ENCODE measurements at places on chromosomes 12 and 14.

- DNase-seq: no peak
These were observed 57.6 kb downstream of the CCDC59 start for GRCh38 chr12:82300611-82301010.

DNA sequence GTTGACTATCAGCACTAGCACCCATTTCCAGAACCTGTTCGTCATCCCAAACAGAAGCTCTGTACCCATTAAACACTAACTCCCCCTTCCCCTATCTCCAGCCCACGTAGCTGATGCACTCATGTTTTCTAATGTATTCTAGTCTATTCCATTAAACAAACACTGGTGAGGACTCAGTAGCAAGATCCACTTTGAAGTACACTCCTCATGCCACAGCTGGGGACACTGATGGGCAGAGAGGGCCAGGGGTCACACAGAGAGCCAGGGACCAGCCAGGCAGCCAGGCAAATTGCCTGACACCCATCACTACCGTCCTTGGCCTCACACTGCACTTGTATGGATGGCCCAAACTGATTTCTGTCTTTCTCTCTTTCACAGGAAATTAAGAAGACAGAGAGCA, 269.9 kb upstream of the DIO3 start:
- DNase-seq: no peak

DNA sequence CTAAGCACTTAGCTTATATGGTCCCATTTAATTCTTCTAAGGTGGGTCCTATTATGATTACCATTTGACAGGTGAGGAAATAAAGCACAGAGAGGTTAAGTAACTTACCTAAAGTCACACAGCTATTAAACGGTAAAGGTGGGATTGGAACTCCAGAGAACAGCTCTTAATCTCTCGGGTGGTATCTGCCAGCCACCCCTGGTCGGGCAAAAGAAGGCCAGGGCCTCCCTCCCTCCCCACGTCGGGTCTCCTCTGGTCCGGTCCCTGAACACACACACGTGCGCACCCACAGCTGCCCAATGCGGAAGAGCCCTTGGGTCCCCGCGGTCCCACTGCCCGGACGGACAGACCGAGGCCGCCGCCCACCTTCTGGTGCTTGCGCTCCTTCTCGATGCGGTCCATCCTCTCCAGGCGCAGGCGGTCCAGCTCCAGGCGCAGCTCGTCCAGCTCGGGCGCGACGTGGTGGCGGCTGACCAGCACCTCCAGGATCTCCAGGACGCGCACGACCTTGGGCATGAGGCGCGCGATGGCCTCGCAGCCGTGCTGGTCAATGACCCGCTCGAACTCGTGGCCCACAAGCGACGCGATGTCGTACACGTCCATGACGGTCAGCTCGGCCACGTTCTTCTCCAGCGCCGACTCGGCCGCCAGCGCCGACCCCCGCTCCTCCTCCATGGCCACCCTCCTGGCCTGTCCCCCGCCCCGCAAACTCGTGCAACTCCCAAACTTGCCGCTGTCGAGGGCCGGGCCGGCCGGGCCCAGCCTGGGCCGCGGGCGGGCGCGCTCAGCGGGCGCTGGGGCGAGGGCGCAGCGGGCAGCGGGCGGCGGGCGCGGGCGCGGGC, 490 bp downstream of the RILPL1 start:
- no peak for DNase-seq

- no peak for DNase-seq
These were observed 75.9 kb upstream of the DHRS4 start for GRCh38 chr14:23877538-23878180.

- DNase-seq: no peak
These were observed 187.4 kb upstream of the ABCD2 start for GRCh38 chr12:39807043-39807442.

DNA sequence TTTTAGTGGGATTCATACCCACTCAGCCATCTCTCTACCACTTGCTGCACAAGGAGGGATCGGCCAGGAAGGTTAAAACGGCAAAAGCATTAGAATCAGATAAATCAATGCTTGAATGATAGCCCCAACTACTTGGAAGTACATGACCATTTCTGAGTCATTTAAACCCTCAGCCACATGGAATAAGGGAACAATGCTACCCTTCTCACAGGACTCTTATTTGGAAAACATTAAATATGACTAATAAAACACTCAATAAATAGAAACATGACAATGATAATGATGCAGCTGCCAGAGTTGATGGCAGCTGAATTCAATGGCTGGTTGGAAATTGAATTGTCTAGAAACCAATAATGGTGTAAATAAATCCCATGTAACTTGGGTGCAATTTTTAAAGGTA, 165.4 kb downstream of the FLRT2 start:
- DNase-seq: no peak

GRCh38 chr12:76055393-76055792, 23.8 kb upstream of the PHLDA1 start:
- no peak for DNase-seq

DNA sequence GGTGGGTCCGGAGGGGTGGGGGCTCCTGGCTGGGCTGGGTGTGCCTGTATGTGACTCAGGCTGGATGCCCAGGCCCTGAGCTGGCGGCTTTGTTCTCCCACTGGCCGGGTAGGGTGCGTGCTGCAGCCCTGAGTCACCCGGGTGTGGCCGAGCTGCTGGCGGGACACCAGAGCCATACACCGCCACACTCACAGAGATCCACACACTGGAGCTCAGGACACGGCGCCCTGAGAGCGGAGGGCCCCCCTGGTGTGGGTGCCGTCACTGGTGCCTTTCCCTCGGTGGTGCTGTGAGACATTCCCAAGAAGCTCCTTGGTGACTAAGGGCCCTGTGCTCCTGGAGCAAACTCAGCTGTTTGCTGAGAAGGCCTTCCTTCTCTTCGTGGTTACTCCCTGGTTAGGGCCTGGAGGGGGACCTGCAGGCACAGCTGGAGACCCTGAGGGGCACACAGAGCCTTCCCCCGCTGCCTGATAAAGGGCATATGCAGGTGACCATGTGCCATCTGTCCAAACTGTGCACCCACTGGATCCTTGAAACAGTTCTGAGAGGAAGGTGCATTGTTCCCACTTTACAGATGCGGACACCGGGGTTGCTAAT, 44.3 kb downstream of the KRT80 start:
- no peak for DNase-seq

- no peak for DNase-seq
These were observed 88.4 kb downstream of the BBS10 start for GRCh38 chr12:76259660-76260389.

GRCh38 chr12:104672501-104673265, 215.9 kb downstream of the CHST11 start:
- no peak for DNase-seq

DNA sequence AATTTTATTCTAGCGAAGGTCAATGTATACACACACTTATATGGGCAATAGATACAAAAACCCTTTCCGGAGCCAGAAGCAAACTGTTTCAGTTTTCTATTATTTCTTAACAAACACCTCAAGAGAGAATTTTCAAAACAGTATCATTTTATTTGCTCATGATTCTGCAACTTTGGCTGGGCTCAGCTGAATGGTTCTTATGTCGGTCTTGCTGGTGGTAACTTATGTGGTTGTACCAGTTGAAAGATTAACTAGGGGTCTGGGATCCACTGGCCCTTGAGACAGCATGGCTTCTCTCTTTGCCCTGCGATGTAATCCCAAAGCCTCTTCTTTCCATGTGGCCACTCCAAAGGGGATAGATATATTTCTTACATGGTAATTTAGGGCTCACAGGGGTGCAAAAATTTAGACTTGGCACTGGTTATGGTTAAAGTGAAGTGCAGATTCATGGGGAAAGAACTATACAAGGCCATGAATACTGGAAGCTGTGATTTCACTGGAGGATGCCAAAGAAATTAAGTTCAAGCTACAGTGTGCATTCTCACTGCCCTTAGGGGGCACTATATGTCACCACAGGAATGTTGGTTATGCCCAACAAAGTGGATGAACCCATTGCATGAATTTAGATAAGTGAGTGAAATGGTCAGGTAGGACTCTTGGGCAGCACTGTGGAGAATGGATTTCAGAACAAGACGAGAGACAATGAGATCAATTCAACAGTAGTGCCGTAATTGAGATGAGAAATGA, 94.3 kb upstream of the NAV3 start:
- no peak for DNase-seq

DNA sequence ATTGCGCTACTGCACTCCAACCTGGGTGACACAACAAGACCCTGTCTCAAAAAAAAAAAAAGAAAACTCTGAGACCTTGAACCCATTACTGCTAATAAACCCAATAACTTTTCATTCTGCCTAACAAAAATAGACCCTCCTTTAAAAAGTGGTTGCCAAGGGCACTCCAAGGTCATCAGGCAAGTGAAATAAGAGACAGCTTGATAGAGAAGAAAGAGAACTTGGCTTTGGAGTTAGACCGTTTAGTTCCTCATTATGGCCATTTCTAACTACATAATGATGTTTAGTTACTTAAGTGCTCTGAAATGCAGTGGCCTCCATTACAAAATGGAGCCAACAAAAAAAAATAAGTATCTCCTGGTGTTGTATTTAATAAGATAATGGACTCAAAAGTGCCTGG, 55.9 kb downstream of the PHLDA1 start:
- DNase-seq: no peak

DNA sequence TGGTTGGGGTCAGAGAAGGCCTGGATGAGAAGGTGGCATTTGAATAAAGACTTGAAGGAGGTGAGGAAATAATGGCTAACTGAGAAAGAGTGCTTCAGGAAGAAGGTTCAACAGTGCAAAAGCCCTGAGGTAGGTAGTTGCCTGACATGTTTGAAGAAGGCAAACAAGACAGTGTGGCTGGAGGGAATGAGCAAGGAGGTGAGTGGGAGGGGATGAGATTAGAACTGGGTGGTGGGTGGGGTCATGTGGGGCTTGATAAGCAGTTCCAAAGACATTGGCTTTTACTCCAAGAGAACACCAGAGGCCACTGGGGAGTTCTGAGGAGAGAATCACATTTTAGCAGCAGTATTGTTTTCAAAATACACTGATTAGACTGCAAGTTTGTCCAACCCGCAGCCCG, 50.5 kb downstream of the HSPB8 start:
- DNase-seq: no peak

DNA sequence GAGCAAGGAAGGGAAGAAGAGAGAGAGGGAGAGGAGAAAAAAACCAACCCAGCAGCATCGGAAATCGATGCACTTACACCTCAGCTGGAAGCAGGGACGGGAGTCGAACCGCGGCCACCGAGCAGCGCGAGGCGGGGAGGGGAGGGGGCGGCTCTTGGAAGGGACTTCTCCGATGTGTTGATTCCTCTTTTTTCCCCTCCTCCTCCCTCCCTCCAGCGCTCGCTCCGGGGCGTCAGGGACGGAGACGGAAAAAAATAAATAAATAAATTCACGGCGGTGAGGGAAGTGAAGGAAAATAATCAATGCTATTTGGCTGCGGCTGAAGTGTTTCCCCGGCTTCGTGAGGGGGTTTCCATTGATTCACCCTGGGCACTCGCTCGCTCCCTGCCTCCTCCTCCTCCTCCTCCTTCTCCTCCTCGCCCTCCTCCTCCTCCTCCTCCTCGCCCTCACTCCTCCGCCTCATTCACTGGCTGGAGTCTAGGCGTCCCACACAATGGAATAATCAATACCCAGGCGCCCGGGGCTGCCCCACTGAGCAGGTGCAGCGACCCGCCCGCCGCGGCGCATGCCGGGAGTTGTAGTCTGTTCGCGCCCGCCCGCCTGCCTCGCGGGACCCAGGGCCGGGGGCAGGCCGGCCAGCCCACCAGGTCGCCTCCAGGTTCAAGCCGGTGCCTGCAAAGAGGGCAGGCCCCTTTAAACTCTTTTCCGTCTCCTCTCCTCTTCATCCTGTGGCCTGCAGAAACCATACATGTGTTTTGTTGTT, at the start of gene ZFHX2:
ZFHX2 (minus strand) TSS at position 500 of the 763 bp plus-strand sequence. CDS start 16,440 bp downstream, outside the sequence.
- DNase-seq: peak; percentile 68

- no peak for DNase-seq
These were observed 19.2 kb downstream of the GALNT6 start for GRCh38 chr12:51372021-51372420.

GRCh38 chr14:93055651-93056115, 60.0 kb downstream of the ITPK1 start:
- no peak for DNase-seq

- DNase-seq: no peak
These were observed 179.3 kb upstream of the GZMB start for GRCh38 chr14:24813089-24813815.
